NCI-H1417 treated with DMSO at 0.1 percent for 48 hours (cell line): ENCODE measurements at places on chromosomes 13 and 19.

DNA sequence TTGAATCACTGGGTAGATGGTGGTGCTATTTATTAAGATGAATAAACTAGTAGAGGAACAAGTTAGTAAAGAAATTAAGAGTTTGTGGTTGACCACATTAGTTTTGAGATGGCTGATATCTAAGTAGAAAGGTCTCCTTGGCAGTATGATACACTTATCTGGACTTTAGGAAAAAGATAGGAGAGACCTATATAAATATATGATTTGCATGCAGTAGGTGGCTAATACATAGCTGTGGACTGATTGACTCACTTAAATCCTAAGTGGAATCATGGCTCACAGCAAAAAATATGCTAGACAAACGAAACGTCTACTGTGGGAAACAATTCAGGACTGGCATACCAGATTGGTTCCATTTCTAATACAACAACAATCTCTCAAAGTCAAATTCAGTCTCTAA lies 92.0 kb downstream of the CAB39L start:
- DNase-seq, result no peak

DNA sequence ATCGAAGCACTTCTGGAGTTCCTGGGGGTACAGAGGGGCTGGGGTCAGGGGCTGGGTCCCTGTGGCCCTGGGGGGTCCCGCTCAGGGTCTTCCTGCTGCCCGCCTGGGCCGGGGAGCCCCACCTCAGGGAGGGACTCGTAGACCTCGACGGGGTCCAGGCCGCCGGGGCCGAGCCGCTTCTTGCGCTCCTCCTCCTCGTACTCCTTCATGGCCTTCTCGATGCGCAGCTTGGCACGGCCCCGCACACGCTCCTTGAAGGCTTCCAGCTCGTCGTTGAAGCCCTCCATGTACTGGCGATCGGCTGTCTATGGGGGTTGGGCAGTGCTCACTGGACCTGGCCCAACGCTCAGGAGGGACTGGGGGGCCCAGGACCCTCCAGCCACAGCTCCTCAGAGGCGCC lies 10.2 kb downstream of the CDC37 start:
- DNase-seq, result no peak

DNA sequence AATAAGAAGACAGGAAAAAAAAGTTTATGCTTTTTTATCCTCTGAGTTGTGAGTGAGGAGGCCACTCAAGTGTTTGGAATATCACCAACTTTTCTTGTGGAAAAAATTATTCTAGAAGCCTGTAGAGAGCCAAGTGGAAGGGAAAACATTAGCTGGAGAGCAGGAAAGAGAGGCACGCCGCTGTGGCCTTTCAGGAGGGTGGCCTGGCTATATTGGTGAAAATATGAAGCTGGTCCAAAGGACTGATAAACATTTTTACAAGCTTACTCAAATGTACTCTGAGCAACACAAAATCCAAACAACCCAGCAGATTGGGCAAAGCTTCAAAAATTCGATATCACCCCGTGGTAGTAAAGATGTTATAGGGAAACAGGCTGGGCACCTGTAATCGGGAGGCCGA lies 2.3 kb upstream of the EIF3G start:
- DNase-seq, result no peak

GRCh38 chr13:98803111-98803561 lies 50.7 kb upstream of the SLC15A1 start:
- no peak for DNase-seq

DNA sequence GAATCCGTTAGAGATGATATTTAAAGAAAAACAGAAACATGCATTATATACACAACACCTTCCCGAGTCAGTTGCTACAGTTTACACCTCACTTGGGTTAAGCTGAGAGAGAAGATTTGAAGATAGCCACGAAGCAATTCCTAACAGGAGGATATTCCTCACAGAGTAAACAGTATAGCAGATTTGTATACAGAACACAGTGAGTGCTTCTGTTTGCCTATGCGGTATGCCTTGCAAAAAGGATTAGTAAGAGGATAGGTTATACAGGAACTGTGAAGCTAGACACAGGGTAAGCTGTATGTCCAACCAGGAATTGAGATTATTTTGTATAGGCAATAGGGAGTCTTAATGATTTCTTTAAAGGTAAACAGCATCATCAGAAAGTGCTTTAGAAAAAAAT lies 471.8 kb downstream of the LIG4 start:
- DNase-seq, result no peak
